Retina (tissue), 1 donor: ENCODE measurements at places on chromosomes 5 and 9.
A peak's percentile ranks its signal among the peaks of the same experiment; 100 is the strongest.

GRCh38 chr9:119101048-119101447 lies 268.2 kb downstream of the BRINP1 start:
- DNase-seq = no peak

GRCh38 chr5:133882846-133883245 lies 85.6 kb downstream of the C5orf15 start:
- DNase-seq = no peak

DNA sequence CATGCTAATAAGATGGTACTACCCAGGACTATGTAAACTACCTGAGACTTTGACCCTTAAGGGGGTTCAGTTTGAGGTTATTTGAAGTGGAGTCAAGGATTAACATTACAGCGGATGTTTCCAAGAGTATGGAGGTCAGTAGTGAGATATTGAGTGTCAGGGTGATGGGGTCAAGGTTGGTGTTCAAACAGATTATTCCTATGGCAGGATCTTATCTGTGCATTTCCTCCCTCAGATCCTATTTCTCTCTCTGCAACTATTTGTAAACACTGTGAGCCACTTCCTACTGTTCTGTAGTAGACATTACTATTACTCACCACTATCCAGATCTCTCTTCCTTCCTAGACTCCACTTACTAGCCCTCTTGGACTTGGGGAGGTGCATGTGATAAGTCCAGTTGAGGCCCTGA lies 54.0 kb upstream of the STOM start:
- DNase-seq = no peak

- DNase-seq = no peak
These were observed 291.9 kb downstream of the EDIL3 start for GRCh38 chr5:84092738-84093137.

- peak; percentile 68 for DNase-seq
These were observed at the start of gene SYK for GRCh38 chr9:90801241-90801972. Gene SYK, plus strand, starts transcription at chr9:90801819. Its CDS starts 42,080 bp downstream, at chr9:90843899.

GRCh38 chr5:177495243-177496060 lies 2.0 kb downstream of the PDLIM7 start:
- peak; percentile 70 for DNase-seq

DNA sequence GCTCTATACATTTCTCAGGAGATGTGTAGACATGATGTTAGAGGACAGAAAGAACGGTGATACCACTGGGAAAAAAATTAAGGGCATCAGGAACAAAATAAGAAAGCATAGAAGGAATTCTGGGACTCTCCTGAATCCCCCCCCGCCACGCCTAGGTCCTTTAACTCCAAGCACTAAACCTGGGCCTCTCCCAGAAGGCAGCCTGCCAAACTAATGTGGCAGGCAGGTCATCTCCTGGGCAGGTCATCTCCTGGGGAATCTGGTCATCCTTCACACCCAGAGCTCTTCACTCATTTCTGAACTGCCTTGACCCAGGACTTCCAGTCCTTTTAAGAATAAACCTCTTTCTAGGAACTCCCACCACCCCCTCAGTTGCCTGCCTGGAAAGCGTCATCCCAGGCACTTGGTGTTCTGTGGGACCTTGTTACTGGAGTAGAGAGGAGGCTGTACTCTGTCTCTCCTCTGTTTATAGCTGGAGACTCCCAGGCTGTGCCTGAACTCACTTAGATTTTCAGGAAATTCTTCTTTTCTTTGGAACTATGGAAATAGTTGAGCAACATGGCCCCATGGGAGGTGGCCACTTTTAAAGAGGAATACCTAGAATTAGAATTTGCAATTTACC lies 24.1 kb downstream of the PSAT1 start:
- no peak for DNase-seq

DNA sequence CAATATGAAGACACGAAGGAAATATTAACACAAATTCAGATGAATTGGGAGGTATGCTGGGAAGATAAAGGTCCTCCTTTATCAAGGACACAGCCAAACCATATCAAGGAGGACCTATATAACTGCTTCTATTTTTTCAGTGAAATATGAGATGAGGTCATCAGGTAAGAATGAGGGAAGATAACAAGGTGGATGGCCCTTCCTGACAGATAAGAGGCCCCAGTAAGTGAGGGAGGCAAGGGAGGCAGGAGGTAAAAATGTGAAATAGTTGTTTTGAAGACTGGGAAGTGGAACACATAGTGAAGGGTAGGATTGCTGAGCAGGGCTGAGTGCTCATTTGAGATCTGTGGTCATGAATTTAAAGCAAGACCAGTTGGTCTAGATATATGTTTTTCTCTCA lies 60.0 kb upstream of the FOXE1 start:
- no peak for DNase-seq

DNA sequence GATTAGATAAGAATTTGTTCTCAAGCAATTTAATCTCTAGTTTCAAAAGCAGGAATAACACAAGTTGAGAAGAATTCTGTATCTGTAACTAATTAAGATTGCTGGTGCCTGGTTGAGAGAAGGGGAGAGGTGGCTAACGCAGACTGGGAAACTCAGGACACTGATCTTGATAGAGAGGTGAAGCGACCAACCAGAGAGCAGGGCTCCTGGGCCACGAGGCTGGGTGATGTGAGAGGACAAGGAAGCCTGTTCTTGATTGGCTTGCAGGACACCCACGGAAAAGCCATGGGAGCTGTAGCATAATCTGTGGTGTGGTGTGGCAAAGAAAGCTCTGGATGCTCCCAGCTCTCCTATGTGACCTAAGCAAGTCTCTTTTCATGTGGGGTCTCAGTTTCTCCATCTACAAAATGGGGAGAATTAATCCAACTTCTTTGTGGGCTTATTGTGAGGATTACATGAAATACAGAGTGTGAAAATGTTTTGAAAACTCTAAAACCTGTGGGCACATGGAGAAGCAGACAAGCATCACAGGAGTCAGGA lies 594.1 kb upstream of the BRINP1 start:
- DNase-seq = no peak

DNA sequence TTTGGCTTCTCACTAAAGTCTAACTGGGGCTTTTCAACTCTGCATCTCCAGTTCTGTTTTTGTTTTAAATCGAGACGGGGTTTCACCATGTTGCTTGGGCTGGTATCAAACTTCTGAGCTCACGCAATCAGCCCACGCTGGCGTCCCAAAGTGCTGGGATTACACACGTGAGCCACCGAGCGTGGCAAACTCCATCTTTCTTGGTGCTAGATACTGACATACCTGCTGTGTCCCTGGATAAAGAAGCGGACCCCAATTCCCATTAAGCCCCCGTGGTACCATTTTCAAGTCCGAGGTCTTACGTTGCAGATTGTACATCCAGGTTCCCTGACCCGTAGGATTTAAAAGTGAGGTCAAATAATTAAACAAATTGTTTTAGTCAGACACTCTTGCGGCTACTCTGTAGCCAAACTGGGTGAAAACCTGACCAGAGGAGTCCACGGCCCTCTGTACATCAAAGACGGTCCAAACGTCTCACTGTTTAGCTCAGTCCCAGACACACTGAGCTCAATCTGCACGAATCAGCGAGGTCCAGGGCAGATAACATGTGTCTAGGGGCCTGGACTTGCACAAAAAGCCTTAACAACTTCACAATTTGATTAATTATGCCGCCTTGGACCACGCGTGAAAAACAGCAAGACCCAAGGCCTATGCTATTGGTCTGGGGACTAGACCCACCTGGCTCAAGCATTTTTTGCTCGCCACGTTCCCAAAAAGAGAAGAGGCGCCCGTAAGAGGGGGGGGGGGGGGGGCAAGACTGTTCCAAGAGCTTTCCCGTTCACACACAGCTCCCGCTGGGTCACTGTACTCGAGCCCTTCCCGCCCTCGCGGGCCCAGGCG lies 727 bp upstream of the DNAJA1 start:
- DNase-seq = no peak

GRCh38 chr5:110753600-110753999 lies 14.8 kb downstream of the SLC25A46 start:
- DNase-seq = no peak

DNA sequence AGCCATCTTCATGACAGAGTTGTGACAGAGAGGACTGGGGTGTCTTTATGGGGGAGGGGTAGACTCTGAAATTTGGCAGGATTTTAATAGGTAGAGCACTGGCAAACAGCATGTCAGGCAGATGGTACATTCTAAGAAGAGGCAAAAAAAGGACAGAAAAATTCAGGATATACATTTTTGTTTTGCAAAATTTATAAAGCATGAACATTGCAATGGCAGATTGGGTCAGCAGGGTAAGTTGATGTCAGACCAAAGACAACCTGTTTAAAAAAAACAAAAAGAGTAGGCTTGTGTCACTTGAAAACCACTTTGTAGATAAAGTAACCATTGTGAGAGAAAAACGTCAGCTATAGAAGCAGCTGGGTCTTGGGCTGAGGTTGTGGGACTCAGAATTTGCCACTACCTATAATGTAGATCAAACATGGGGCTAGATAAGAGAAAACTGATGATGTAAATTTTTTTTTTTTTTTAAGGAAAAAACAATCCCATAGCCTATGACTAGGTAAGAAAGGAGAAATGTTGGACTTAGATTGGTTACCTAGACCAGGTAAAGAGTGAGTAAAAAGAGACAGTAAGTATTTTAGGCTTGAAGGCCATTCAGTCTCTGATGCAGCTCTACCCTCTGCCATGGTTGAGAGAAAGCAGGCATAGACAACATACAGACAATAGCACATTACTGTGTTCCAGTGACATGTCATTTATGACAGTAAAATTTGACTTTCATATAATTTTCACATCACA lies 8.3 kb downstream of the CAMK4 start:
- no peak for DNase-seq

- DNase-seq = no peak
These were observed 223.3 kb downstream of the PIK3R1 start for GRCh38 chr5:68438876-68439275.

- peak; percentile 3 for DNase-seq
These were observed 4.0 kb downstream of the ANKRD55 start for GRCh38 chr5:56229111-56229510.

DNA sequence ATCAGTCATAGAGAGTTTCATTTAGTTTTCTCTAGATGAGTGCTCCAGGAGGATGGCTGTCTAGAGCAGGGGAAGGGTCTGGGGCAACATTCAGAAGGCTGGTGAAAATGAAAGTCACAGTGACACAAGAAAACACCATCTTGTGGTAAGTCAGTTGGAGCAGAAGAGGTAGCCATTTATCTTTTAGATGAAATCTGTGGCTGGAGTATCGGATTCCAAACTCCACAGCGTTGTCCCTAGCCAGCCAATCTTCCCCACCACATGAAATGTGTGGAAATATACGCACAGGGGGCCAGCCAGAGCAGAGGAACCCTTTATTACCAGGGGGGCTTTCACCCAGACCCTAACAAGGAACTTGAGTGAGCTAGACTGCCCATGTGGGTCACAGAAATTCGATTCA lies 15.9 kb upstream of the TNFAIP8 start:
- DNase-seq = no peak

- DNase-seq = no peak
These were observed 2.4 kb downstream of the EHMT1 start for GRCh38 chr9:137621131-137621757.

GRCh38 chr5:159864885-159865691 lies 51.2 kb upstream of the ADRA1B start:
- no peak for DNase-seq

DNA sequence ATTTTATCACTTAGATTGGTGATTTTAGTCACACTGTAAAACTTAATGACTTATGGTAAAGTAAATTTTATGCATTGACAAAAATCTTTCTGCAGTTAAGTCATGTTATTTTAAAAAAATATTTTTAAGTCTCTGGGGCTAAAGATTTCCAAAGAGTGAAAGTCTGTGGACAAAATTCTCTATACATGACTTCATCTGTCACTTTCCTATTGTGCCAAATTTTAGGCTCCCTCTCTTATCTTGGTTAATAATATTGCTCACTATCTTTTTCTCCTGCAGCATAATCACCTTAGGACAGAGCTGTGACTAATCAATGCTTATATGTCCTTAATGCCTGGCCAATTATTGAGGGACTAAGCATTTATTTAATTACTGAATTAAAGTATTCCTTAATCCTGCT lies 15.2 kb downstream of the LURAP1L start:
- DNase-seq = no peak

DNA sequence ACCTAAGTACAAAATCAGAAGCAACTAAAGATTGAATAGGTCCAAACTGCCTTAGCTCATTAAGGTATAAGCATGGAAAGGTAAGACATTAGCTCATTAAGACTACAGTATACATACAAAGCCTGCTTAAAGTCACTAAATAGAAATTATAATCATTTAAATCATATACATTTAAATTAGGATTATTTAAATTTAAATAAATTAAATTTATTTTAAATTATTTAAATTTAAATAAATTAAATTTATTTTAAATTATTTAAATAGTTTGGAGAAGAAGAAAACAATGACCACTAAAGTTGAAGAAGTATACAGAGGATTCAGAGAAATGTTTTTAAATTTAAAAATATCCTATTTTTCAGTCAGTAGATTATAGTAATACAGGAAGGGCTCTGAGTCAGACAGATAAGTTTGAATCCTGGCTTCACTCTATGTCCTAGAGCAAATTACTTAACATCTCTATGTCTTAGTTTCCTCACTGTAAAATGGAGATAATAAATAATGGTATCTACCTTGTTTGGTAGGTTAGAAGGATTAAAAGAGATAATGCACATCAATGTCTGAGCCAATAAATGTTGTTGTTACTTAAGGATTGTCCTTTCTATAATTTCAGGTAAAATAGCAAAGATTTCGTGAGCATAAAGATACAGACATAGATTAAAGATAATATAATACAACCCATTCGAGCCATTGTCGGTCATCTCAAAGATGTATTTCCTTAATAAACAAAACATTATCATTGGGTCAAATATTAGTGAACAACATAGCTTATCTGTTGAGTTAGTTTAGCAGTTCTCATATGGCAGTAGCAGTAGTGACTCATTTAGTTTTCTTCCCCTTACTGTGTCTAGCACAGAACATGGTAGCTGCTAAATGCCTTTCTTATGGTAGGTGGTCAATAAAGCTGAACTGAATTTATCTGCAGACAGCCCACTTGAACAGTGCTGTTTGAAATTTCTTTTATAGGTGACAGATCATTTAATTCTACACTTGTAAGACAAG lies 100.6 kb downstream of the KIAA0825 start:
- no peak for DNase-seq

DNA sequence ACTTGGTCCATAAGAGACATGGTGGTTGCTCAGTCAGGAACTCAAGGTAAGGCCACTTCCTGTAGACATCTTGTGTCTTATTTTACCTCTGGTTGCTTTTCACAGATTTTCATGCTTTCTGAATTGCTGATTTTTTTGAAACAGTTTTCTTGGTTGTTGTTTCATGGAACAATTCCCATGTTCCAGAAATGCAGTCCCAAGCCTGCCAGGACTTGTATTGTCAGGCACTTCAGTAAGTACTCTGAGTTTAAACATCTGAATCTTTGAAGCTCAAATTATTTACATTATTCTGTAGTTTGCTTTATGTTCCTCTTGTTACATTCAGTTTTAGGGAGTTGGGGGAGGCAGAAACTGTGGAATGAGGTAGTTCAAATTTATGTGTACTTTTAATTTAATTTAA lies 290.2 kb downstream of the DMRT2 start:
- no peak for DNase-seq

DNA sequence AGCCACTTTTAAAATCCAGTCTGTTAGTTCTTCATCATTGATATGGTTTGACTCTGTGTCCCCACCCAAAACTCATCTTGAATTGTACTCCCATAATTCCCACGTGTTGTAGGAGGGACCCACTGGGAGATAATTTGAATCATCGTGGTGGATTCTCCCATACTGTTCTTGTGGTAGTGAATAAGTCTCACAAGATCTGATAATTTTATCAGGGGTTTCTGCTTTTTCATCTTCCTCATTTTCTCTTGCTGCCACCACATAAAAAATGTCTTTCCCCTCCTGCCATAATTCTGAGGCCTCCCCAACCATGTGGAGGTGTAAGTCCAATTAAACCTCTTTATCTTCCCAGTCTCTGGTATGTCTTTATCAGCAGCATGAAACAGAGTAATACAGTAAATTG lies 26.9 kb upstream of the SH3TC2 start:
- no peak for DNase-seq
